ENCODE measurements at places on chromosomes 7 and 10. TPM values are rescaled to one million over a fixed set of nuclear protein-coding genes. Genes with fewer than 3 reads are reported as not detected.
A peak's percentile ranks its signal among the peaks of the same experiment; 100 is the strongest.

WASHC2C gene
- total RNA-seq = 31.7 TPM

DNA sequence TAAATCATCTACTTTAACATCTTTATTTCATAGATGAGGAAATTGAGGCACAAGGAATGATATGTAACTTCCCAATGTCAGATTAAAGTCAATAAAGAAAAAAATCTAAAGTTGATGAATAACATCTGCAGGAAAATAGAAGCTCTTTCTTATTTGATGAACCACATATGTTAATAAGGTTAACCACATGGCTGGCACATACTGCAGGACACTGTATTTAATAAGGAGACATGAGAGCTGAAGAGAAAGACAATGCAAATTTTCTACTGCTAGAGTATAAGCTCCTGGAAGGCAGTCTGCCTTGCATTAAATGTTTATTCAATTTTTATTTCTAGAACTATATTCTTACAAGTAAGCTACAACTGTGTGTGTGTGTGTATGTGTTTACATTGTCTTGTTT, 4.4 kb downstream of the RAB11FIP2 start:
- no peak overlapping the region for H3K27ac ChIP-seq
- peaks cover 26% of the 10 kb centered on the region for H3K4me1 ChIP-seq
- no peaks in the 10 kb centered on the region for H3K27me3 ChIP-seq

SPDYE8 gene
- not detected for total RNA-seq

- DNase-seq = no peak
- no peak overlapping the region for H3K4me3 ChIP-seq
- H3K27ac ChIP-seq = no peak overlapping the region
- H3K36me3 ChIP-seq = no peaks in the 10 kb centered on the region
- no peaks in the 10 kb centered on the region for H3K27me3 ChIP-seq
- H3K4me1 ChIP-seq = peaks cover 19% of the 10 kb centered on the region
These were observed 13.1 kb downstream of the VOPP1 start for GRCh38 chr7:55558962-55559920.

SPAM1 gene
- total RNA-seq = not detected

GRCh38 chr7:149161241-149161848, 14.1 kb downstream of the ZNF398 start:
- H3K36me3 ChIP-seq = peaks cover 26% of the 10 kb centered on the region
- no peaks in the 10 kb centered on the region for H3K27me3 ChIP-seq
- no peaks in the 10 kb centered on the region for H3K4me1 ChIP-seq
- DNase-seq = no peak
- no peak overlapping the region for H3K4me3 ChIP-seq

- no peak overlapping the region for H3K27ac ChIP-seq
- no peaks in the 10 kb centered on the region for H3K27me3 ChIP-seq
- no peak for DNase-seq
- H3K4me1 ChIP-seq = no peaks in the 10 kb centered on the region
These were observed 107.1 kb downstream of the RNF32 start for GRCh38 chr7:156747718-156748117.

GRCh38 chr7:94272821-94273583, 121.7 kb upstream of the COL1A2 start:
- no peak overlapping the region for H3K27ac ChIP-seq
- H3K36me3 ChIP-seq = no peaks in the 10 kb centered on the region
- peaks cover 9% of the 10 kb centered on the region for H3K4me1 ChIP-seq
- no peak for DNase-seq
- no peaks in the 10 kb centered on the region for H3K27me3 ChIP-seq
- no peak overlapping the region for H3K4me3 ChIP-seq

- peaks cover 4% of the 10 kb centered on the region for H3K4me1 ChIP-seq
These were observed 106.2 kb downstream of the TWIST1 start for GRCh38 chr7:19011212-19011611.

- no peak overlapping the region for H3K27ac ChIP-seq
- no peak for DNase-seq
- H3K4me3 ChIP-seq = no peak overlapping the region
- H3K4me1 ChIP-seq = no peaks in the 10 kb centered on the region
- no peaks in the 10 kb centered on the region for H3K27me3 ChIP-seq
These were observed 38.4 kb downstream of the ANK3 start for GRCh38 chr10:60351191-60351853.

FGF8 gene
- total RNA-seq = not detected

- no peaks in the 10 kb centered on the region for H3K27me3 ChIP-seq
- H3K4me1 ChIP-seq = peaks cover 23% of the 10 kb centered on the region
These were observed 420.9 kb upstream of the MGMT start for GRCh38 chr10:129046065-129046681.

DNA sequence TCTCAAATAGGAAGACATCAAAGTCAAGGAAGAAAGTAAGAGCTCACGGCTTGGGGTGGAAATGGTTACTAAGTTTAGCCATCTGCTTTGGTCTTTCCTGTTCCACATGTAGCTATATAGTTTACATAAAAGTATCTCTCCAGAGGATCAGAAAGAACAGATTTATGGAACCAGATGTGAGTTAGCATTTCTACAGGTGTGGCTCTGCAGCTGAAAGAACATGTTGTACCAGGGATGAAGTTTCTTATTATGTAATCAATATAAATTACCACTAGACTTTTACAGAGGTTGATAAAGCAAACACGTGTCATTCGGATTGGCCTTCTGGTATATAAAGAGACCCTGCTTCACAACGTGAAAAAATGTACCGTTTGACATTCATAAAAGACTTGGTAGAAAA, 19.9 kb downstream of the CALD1 start:
- H3K36me3 ChIP-seq = no peaks in the 10 kb centered on the region
- peaks cover 8% of the 10 kb centered on the region for H3K4me1 ChIP-seq
- H3K27me3 ChIP-seq = no peaks in the 10 kb centered on the region
- no peak for DNase-seq

PNLIPRP1 gene
- not detected for total RNA-seq

ANXA8 gene
- not detected for total RNA-seq

DNA sequence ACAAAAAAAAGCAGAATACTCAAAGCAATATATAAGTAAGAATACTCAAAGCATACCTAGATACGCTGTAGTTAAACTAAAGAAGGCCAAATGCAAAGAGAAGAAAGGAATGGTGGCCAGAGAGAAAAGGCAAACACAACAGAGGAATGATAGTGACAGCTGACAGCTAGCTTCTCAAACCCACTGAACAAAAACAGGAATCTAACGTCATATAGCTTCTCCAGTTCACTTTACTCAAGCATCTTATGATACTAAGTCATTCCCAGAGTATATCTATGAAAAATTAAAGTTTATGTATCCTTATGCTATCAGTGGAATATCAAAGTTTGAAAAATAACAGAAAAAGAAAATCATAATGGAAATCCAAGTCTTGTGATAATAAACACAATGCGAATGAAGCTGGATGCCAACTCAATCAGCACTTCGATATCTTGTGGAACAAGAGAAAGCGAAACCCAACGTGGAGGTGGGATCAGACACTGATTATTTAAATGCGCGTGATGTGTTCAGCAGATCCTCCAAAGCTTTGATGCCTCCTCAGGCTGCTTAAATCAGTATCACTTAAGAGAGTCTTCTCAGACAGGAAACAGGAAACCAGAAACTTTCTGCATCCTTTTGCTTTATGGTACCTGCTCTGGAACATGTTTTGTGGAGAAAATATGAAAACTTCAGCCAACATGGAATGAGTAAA, 102.8 kb downstream of the PIP4K2A start:
- H3K27me3 ChIP-seq = no peaks in the 10 kb centered on the region
- peaks cover 23% of the 10 kb centered on the region for H3K4me1 ChIP-seq
- H3K4me3 ChIP-seq = no peak overlapping the region
- H3K36me3 ChIP-seq = no peaks in the 10 kb centered on the region
- H3K27ac ChIP-seq = no peak overlapping the region

DNA sequence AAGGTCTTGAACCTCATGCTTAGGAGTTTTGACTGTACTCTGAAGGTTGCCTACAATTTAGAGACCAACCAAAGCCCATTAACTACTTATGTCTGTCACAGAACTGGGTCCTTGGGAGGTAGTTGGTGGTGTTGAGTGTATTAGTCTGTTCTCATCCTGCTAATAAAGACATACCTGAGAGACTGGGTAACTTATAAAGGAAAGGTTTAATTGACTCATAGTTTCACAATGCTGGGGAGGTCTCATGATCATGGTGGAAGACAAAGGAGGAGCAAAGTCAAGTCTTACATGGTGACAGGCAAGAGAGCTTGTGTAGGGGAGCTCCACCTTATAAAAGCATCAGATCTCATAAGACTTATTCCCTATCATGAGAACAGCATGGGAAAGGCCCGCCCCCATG, 319.6 kb upstream of the ZMIZ1 start:
- H3K4me3 ChIP-seq = no peak overlapping the region
- H3K4me1 ChIP-seq = no peaks in the 10 kb centered on the region

GRCh38 chr10:129579228-129579627, 112.2 kb downstream of the MGMT start:
- no peak overlapping the region for H3K27ac ChIP-seq
- no peaks in the 10 kb centered on the region for H3K27me3 ChIP-seq
- no peaks in the 10 kb centered on the region for H3K4me1 ChIP-seq
- no peaks in the 10 kb centered on the region for H3K36me3 ChIP-seq
- no peak overlapping the region for H3K4me3 ChIP-seq
- no peak for DNase-seq

DNA sequence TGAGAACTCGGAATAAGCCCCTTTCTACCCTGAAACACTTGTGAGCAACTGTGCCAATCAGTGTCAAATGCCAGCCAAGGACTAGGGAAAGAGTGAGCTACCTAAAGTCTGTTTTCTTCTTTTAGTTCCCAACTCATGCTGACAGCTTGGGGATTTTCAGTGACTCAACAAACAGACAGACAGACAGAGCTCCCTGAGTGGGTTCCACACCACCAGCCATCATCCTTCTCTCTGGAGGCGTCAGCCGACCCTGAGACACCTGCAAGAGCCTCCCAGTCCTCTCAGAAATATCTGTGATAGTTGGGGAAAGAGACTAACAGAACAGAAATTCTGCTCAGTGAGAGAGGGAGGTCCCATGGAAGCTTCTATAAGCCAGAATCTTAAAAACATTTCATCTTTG, 49.5 kb downstream of the GATA3 start:
- H3K27ac ChIP-seq = no peak overlapping the region
- H3K36me3 ChIP-seq = no peaks in the 10 kb centered on the region
- no peak overlapping the region for H3K4me3 ChIP-seq
- H3K4me1 ChIP-seq = no peaks in the 10 kb centered on the region

DDC gene
- total RNA-seq = not detected

CADPS2 gene
- total RNA-seq = 74.4 TPM

DNA sequence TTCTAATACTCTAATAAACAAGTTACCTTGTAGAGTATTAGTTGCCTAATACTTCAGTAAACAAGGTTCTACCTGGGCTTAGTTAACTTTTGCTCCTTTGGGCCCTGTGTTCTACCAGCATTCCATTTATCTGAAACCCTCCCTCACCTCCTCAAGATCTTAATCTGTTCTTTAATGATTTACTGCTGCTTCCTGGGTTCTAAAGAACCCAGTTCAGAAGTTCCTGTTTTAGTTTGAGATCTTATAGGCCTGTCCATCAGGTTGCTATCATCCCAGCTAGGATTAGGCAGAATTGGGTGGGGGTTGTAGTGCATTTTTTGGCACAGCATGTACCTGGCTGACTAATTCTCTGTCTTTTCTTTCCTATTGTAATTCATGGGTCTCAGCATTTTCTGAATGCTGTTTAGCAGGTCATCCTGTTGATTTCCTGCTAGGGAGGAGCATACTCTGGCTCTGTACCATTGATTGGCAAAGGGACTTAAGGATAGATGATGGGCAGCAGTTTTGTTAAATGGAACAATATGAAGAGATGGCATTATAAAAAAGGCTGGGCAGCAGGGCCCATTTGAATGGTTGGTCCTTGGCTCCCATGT, 53.7 kb upstream of the TMEM248 start:
- H3K4me3 ChIP-seq = no peak overlapping the region
- H3K27me3 ChIP-seq = no peaks in the 10 kb centered on the region
- no peak for DNase-seq
- H3K4me1 ChIP-seq = no peaks in the 10 kb centered on the region
- no peaks in the 10 kb centered on the region for H3K36me3 ChIP-seq

- no peak overlapping the region for H3K27ac ChIP-seq
- peaks cover 26% of the 10 kb centered on the region for H3K4me1 ChIP-seq
- DNase-seq = peak; percentile 58
- peaks cover 100% of the 10 kb centered on the region for H3K27me3 ChIP-seq
These were observed 1.0 kb upstream of the PAX2 start for GRCh38 chr10:100744136-100744986.

GRCh38 chr7:132573251-132573955, 2.9 kb downstream of the PLXNA4 start:
- DNase-seq = no peak
- peaks cover 75% of the 10 kb centered on the region for H3K27me3 ChIP-seq
- H3K4me3 ChIP-seq = no peak overlapping the region
- H3K27ac ChIP-seq = no peak overlapping the region
- no peaks in the 10 kb centered on the region for H3K36me3 ChIP-seq

SUFU gene
- 23.3 TPM for total RNA-seq

GRCh38 chr10:72156223-72156622, 59.6 kb upstream of the ANAPC16 start:
- no peak for DNase-seq
- no peak overlapping the region for H3K27ac ChIP-seq
- H3K27me3 ChIP-seq = no peaks in the 10 kb centered on the region
- H3K36me3 ChIP-seq = no peaks in the 10 kb centered on the region

DNA sequence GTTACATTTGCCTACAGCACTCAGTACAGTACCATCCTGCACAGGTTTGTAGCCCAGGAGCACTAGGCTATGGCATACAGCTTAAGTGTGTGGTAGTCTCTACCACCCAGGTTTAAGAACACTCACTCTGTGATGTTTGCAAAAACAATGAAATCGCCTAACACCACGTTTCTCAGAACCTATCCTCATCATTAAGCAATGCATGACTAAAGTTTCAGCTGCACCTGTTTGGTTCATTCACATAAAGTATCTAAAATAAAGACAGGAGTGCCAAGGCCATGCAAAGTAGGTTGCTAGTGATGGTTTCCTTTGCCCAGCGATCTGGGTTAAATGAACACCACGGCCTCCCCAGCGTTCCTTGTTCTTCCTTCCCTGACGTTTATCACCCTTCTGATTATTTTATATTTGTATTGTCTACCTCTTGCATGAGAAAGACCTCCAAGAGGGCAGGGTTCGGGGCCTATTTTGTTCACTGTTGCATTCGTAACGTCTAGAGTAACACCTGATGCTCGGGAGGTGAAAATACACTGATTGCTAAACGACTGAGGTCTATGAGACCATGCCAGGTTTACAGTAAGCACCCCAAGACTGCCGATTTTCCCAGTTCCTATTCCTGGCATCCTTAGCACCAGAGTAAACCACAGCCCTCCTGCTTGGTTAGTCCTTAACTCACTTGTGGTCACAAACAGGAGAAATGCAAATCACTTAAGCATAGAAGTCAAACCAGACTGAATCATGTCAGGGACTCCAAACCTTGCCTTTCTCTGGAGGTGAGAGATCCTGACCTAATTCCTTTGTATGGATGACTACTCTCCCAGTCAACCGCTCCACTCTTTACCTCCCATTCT, 204.1 kb upstream of the NFE2L3 start:
- H3K4me3 ChIP-seq = no peak overlapping the region
- no peak for DNase-seq
- H3K4me1 ChIP-seq = peaks cover 29% of the 10 kb centered on the region

- no peaks in the 10 kb centered on the region for H3K27me3 ChIP-seq
- H3K4me1 ChIP-seq = peaks cover 84% of the 10 kb centered on the region
- H3K27ac ChIP-seq = peak overlapping the region; percentile 89
- DNase-seq = peak; percentile 40
These were observed 10.7 kb downstream of the TSPAN14 start for GRCh38 chr10:80464557-80465450.
